ENCODE measurements at places on chromosomes 7 and 10. TPM values are rescaled to one million over a fixed set of nuclear protein-coding genes. Genes with fewer than 3 reads are reported as not detected.

Gene WIPF3
- total RNA-seq = not detected

Gene SORCS3
- total RNA-seq = not detected

Gene HOXA10
- total RNA-seq = not detected

Gene VAX1
- not detected for total RNA-seq

- H3K4me1 ChIP-seq = no peaks in the 10 kb centered on the region
- H3K27ac ChIP-seq = no peak overlapping the region
- H3K36me3 ChIP-seq = no peaks in the 10 kb centered on the region
- DNase-seq = peak; percentile 53
- no peaks in the 10 kb centered on the region for H3K27me3 ChIP-seq
Measured at GRCh38 chr10:127563718-127564553, 14.8 kb downstream of the NPS start.

GRCh38 chr7:101557421-101557820 lies 71.7 kb downstream of the MYL10 start:
- H3K27ac ChIP-seq = no peak overlapping the region
- H3K36me3 ChIP-seq = no peaks in the 10 kb centered on the region
- no peaks in the 10 kb centered on the region for H3K4me1 ChIP-seq
- H3K4me3 ChIP-seq = no peak overlapping the region
- peak; percentile 0 for DNase-seq

GRCh38 chr7:30133736-30134610 lies 813 bp upstream of the MTURN start:
- H3K4me3 ChIP-seq = peak overlapping the region; percentile 74
- H3K27me3 ChIP-seq = no peaks in the 10 kb centered on the region
- no peaks in the 10 kb centered on the region for H3K4me1 ChIP-seq
- H3K27ac ChIP-seq = no peak overlapping the region
- no peak for DNase-seq
- H3K36me3 ChIP-seq = no peaks in the 10 kb centered on the region

DNA sequence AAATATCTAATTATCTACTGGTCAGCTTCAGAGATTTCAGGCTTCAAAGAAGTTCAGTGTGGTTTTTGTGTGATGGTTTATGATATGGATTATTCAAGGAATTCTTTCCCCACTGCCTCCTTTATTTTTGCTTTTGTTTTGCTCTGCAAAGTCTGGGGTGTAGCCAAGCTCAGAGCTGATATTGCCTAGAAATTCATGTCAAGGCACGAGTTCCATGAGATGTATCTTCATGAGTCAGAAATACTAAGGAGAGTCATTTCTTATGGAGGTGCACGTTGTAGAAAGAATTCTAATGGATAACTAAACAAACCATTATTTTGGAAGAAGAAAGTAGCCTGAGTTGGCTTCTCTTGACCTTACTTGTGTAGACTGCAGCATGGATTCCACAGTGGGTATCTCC lies 37.4 kb downstream of the VIM start:
- no peaks in the 10 kb centered on the region for H3K4me1 ChIP-seq
- H3K4me3 ChIP-seq = no peak overlapping the region
- no peak overlapping the region for H3K27ac ChIP-seq
- no peak for DNase-seq
- H3K36me3 ChIP-seq = peaks cover 5% of the 10 kb centered on the region
- H3K27me3 ChIP-seq = peaks cover 3% of the 10 kb centered on the region

DNA sequence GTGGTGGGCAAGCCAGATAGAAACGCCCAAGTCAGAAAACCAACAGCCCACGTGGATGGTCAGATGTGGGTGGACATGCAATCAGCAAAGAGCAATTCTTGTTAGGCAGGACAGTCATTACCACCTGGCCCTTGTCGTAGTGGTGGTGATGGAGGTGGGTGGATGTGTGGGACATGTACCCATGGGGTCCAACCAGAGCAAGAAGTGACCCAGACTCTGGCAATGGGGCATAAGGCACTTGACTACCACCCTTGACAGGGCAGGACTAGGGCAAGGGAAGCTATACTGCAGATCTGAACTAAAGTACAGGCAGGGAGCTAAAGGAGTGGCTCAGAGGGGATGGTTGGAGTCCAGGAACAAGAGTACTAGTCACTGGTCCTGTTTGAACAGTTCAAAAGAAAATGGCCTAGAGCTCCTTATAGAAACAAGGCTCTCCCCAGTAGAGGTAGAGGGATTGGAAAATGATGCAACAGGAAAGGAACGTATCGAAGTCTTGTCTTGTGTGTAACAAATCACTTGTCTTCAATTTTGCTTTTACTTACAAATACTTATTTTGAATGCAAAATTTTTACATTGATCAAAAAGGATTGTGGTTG lies 17.6 kb downstream of the LMOD2 start:
- H3K36me3 ChIP-seq = no peaks in the 10 kb centered on the region
- H3K4me1 ChIP-seq = no peaks in the 10 kb centered on the region
- H3K27me3 ChIP-seq = no peaks in the 10 kb centered on the region
- no peak for DNase-seq

- peaks cover 14% of the 10 kb centered on the region for H3K27me3 ChIP-seq
- H3K36me3 ChIP-seq = no peaks in the 10 kb centered on the region
- no peaks in the 10 kb centered on the region for H3K4me1 ChIP-seq
- DNase-seq = no peak
Measured at GRCh38 chr7:8365499-8366110, 67.8 kb upstream of the NXPH1 start.

DNA sequence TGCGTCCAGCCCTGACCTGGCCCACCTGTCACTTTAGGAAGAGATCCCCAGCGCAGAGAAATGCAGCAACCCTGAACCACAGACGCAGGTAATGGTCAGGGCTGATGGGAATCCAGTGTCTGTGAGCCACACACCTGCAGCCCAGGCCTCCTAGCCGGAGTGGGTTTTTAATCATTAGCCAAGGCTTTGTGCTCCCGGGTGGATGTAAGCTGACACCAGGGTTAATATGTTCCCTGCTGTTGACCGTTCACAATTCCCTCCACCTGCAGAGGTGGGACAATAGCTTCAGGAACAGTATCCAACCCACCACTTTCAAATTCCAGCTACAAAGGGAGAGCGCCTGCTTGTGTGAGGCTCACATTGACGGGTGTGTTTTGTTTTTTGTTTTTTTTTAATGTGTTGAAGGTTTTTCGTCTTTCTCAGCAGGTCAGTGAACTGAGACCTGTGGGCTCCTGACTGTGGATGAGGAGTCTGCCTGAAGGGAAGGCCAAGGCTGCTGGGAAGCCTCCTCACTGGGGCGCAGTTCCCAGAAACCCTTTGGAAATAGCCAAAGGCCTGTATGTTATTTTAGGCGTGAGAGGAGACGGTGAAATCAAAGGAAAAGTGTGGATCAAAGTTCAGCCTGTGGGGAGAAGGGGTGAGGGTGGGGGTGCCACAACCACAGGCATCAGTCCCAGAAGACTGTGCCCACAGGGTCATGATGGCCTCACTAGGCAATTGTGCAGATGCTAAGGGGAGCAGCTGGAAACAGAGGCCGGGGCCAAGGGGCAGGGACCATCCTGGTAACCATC lies 111.1 kb downstream of the TNS3 start:
- no peaks in the 10 kb centered on the region for H3K4me1 ChIP-seq
- no peaks in the 10 kb centered on the region for H3K36me3 ChIP-seq
- H3K4me3 ChIP-seq = no peak overlapping the region
- H3K27me3 ChIP-seq = no peaks in the 10 kb centered on the region
- DNase-seq = no peak

DNA sequence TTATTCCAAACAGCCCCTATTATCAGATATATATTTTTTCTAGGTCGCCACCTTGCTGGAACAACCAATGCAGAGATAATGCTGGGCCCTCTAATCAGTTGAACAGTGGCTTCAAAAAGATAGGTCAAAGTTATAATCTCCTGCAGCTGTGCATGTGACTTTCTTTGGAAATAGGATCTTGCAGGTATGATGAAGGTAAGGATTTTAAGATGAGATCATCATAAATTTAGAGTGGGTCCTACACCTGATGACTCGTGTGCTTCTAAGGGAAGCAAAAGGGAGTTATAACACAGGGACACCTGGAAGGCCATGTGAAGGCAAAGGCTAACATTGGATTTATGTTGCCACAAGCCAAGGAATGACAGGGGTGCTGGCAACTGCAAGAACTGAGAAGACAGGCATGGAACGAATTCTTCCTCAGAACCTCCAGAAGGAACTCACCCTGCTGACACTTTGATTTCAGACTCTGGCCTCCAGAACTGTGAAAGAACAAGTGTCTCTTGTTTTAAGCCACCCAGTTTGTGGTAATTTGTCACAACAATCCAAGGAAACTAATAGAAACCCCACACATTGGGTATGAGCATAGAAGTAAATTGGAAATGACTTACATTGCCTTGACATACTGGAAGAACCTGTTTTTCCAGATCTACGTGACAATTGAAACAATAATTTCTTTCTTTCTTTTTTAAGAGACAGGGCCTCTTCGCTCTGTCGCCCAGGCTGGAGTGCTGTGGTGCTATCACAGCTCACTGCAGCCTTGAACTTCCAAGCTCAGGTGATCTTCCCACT lies 34.4 kb downstream of the CCDC71L start:
- no peaks in the 10 kb centered on the region for H3K36me3 ChIP-seq
- no peaks in the 10 kb centered on the region for H3K27me3 ChIP-seq
- no peak overlapping the region for H3K4me3 ChIP-seq
- DNase-seq = no peak

- H3K4me3 ChIP-seq = no peak overlapping the region
- peaks cover 2% of the 10 kb centered on the region for H3K27me3 ChIP-seq
- H3K27ac ChIP-seq = no peak overlapping the region
- H3K4me1 ChIP-seq = no peaks in the 10 kb centered on the region
- DNase-seq = no peak
Measured at GRCh38 chr7:20438694-20439376, 108.1 kb downstream of the ITGB8 start.
